ENCODE measurements at places on chromosomes 12 and 14.

- peak; percentile 35 for DNase-seq
Observed at GRCh38 chr14:69152181-69152901, 578 bp downstream of the DCAF5 start.

GRCh38 chr14:91872011-91872501 is 4.7 kb upstream of the TC2N start:
- no peak for DNase-seq

DNA sequence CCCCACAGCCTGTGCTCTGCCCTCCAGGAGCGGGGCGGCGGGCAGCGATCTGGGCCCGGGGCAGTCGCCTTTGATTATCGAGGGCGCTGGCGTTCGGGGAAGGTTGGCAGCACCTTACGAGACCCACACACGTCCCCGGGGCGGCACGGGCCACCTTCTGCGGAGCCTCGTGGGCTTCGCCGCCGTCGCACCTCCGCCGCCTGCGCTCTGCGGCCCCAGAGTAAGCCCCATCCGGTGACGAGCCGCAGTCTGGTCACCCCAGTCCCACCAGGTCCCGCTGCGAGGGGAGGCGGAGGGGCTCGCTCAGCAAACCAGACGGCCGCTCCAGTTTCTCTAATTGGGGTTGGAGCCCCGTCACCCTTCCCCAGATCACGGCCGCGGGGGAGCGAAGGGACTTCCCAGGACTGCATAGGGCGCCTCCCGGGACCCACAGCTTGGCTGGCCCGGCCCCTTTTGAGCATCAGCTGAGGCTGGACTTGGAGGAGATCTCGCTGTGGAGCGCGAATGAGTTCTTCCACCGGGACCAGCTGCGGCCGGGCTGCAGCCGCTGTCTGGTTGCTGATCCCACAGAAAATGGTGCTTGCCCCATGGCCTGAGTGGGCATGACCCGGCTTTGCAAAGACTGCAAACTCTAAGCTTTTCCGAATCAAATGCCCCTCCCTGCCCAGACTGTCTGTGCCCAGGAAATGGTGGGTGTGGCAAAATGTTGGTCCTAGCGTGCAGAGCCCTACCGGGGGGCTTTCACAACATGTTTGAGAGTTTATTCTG is 560 bp downstream of the LGALS3 start:
- peak; percentile 64 for DNase-seq

DNA sequence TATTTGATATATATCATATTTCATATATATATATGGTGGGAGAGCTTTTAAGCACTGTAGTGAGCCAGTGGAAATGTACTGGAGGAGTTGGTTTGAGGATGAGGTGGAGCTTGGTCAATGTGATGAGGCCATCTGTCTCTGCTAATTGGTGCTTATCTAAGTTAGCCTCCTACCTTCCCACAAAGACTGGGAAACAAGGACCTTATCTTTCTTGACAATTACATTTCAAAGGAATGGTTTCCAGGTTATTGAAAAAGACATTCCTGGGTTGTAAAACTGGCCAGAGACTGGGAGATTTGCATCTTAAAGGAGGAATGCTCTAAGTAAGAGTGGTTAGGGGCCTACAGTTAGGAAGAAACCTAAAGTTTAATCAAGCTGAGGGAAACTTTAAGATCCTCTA is 212.8 kb upstream of the SYT1 start:
- no peak for DNase-seq

DNA sequence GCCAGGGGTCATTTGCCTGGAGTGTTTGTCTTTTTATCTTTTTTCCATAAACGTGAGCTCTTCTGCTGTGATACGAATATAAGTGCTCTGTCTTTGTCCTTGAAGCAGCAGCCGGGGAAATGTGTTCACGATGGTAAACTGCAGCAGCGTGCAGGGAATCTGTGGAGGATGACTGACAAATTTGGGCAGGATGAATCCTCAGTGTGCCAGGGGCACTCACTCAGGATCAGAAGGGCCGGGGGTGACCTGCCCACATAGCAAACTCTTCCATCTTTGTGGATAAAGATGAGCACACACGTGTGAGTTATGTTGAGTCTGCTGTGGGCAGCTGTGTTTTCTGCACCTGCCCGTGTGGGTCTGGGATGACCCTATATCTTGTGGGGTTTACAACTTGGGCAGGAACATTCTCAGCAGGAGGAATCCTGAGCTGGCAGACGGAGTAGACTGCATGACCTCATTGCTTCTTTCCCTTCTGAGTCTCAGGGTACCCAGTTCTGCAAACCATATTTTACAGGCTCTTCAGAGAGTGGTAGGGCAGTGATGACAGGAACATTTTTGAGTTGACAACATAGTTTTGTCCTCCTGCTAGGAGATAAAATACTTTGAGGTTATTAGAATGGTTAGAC is 711 bp downstream of the ANO4 start:
- no peak for DNase-seq

DNA sequence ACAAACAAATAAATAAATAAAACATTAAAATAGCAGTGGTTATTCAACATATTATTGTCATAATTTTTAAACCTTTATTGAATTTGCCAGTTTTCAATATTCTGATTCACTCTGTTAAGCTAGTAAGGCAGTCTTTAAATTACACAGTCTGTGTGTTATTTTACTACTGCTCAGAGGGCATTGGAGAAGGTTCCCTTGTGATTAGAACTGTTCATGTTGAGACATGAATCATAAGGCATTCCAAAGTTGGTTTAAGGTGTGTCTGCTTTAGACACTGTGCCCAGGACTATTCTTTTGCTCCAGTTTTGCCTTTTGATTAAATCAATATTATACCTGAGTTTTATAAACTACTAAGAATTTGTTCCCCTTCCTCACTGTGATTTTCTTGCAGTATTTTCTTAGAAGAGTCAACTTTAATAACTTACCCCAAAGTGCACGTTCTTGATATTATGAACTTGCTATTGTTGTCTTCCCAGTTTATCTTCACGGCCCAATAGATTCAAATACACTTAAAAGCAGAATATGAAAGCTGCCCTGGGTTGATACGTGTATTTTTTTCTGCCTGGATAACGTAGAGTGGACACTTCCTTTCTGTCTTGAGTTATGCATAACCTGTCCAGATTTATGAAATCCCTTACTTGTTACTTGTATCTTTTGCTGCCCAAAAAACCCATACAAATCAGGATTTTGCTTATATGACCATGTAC is 105.3 kb upstream of the BCAT1 start:
- no peak for DNase-seq

DNA sequence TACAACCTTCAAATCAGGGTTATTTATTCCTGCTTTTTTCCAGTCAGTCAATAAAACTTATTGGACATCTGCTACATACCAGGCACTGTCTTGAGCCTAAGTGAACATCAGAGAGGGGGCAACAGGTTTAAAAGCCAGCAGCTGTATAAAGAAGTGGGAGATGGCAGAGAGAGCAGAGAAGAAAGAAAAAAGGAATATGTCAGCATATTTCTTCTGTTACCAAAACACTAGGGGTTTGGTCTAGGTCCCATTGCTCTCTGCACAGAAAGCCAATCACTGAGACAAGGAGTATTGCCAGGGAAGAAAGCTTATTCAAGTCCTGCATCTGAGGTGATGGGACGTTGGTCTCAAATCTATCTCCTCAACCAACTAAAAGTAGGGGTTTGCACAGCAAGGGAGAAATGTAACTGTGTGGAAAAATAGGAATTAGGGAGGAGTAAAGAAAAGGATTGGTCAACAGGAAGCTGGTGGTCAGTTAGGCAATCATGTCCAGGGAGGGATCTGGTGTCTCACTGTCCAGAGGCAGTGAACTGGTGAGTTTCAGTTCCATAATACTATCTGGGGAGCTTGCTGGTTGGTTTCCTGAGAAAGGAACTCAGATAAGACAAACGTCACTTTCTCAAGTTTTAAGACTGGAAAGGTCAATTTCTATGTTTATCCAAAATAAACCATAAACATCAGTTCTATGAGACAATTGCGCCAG is 107.5 kb downstream of the PHLDA1 start:
- peak; percentile 41 for DNase-seq

DNA sequence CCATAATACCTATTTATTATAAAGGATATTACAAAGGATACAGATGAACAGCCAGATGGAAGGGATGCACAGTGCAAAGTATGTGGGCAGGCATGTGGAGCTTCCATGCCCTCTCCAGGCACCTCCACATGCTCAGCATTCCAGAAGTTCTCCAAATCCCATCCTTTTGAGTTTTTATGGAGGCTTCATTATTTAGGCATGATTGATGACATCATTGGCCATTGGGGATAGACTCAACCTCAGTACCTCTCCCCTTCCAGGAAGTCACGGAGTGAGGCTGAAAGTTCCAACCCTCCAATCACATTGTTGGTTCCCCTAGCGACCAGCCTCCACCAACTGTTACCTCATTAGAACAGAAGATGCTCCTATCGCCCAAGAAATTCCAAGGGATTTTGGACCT is 156.4 kb downstream of the ATP23 start:
- no peak for DNase-seq

GRCh38 chr12:110613071-110613770 is 708 bp upstream of the TCTN1 start:
- DNase-seq: no peak

- DNase-seq: no peak
Observed at GRCh38 chr12:95227818-95228356, 10.3 kb downstream of the VEZT start.

DNA sequence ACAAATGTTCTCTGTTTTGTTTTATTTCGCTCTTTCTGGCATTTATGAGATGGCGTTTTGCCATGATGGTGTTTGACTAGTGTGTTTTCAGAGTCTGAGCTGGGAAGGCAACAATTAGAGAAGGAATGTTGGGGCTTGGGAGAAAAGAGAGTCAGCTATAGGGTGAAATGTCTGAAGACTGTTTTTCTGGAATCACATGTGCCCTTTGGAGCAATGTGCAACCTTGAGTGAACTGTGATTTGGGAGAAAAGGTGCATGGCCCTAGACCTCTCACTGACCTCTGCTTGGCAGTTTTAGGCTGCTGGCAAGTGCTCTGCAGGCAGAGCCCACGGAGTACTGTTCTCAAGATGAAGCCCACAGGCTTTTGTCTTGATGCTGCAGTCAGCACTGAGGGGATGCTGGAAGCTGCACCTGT is 379.9 kb upstream of the PDE3A start:
- DNase-seq: no peak

DNA sequence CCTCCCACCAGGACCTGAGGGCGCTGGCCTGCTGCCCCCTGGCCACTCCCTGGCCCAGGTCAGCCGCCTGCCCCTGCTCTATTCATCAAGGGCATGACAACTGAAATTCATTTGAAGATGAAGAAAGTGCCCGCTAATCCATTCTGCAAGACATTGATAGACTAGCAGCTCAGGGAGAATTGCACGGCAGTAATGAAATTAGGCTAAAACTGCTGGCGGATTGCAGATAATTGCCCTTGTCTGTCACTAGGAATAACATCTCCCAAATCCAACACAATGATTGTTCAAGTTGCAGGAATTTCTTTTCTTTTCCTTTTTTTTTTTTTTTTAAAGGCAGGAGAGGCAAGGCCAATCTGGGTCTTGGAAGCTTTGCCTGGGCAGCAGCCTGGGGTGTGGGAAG is 44.5 kb downstream of the MVK start:
- DNase-seq: no peak

GRCh38 chr12:112686373-112686772 is 105.2 kb upstream of the RPH3A start:
- DNase-seq: peak; percentile 50

- no peak for DNase-seq
Observed at GRCh38 chr14:79136071-79137044, 966.2 kb downstream of the NRXN3 start.

DNA sequence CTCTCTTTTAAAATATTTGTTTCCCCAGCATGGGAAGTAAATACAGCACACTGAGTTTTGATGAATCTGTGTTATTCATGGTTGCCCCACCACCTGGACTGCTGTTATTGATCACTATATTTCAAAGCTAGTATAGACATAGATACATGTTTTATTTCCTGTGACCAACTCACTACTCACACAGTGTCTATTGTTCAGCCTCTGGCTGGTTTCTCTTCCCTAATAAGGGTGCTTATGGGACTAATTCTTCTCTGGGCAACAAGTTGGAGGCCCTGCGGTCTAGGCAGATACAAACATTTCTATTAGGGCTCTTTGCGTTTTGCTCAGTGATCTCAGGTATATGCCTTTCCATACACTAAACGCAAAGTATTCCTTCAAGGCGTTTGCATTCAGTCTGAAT is 1191.0 kb upstream of the TMEM132C start:
- no peak for DNase-seq

DNA sequence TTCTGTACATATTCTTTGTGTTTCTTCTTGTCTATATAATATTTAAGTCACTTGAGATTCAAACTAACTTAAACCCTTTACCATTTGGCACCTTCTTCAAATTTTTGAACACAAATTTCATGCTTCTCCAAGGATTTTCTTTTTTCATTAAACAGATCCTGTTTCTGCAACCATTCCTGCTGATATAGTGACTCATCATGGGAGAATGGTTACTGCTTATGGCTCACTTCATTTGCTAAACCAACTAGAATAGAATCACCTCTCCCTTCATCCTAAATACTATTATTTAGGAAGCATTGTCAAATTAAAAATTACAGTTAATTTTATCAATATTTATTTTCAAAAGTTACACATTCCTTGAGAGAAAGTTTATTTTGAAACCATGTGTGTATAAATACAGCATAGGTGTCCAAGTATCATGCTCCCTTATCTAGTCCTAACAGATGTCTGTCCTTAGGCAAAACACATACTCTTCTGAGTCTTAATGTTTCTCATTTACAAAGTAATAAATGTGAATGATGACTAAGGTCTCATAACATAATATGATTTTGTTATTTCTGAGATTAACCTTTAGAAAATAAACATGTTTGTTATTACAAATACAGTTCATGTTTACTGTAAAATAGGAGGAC is 40.7 kb downstream of the PLCZ1 start:
- DNase-seq: no peak

DNA sequence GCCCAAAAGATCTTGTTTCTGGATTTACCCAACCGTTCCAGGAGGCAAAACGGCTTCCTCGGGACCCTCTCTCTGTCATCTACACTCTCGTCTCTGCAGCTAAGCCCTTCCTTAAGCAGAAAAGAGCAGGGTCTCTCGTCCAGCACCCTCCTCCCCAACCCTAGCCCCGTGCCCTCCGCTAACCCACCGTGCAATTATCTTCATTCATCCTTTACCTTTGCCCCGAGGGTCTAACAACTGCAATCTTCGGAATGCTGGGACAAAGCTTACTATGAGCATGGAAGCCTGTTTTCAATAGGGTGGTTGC is 276 bp upstream of the BMAL2 start:
- DNase-seq: no peak

- peak; percentile 72 for DNase-seq
Observed at GRCh38 chr12:8780389-8780788, 42.0 kb upstream of the A2ML1 start.

- DNase-seq: no peak
Observed at GRCh38 chr14:35877276-35877675, 51.1 kb downstream of the BRMS1L start.

DNA sequence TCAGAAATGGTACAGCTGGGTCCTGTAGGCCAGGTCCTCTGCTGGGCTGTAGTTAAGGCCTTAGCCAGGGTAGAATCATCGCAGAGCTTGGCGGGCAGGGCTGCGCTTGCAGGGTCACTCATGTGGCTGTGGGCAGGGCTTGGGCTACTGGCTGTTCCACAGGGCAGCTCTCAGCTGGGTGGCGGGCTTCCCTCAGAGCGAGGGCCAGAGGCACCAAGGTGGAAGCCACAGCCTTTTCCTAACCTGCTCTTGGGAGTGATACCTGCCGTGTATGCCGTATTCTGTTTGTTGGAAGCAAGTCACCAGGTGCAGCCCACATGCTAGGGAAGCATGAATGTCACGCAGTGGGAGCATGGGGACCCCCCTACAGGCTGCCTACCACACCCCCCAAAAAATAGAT is 69.8 kb upstream of the RIN3 start:
- DNase-seq: no peak

- DNase-seq: peak; percentile 83
Observed at GRCh38 chr12:19739195-19739776, 300.0 kb downstream of the AEBP2 start.
